ENCODE measurements at places on chromosomes 7 and 10. TPM values are rescaled to one million over a fixed set of nuclear protein-coding genes. Genes with fewer than 3 reads are reported as not detected.

TMEM176A gene
- polyA plus RNA-seq, result 46.4 TPM

NXPH1 gene
- 18.4 TPM for polyA plus RNA-seq

DNA sequence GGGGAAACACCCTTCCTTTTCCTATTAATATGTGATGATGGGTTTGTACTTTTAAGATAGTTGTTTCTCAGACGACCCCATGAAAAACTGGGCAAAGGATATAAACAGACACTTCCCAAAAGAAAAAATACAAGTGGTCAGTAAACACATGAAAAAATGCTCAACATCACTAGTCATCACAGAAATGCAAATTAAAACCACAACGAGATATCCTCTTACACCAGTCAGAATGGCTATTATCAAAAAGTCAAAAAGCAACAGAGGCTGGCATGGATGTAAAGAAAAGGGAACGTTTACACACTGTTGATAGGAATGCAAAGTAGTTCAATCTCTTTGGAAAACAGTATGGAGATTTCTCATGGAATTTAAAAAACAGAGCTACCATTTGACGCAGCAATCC is 111.4 kb upstream of the ZEB1 start:
- DNase-seq, result no peak

PTTG1IP2 gene
- polyA plus RNA-seq, result not detected

DNA sequence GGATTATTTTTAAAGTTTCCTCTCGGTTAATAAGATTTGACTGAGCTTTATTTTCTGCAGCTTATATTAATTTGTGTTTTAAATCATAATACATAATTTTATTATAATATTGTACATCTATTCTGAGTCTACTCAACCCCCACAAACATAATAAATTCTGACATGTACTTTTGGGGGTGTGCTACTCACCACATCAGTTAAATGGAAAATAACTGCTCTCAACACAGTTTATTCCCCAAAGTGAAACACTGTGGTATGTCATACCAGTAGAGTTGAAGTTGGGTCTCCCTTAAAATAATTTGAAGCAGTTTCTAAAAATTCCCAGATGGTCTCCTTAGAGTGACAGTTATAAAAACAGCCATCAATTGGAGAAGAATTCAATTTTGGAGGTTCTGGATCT is 463.2 kb downstream of the PHTF2 start:
- no peak for DNase-seq

SCIN gene
- 1.6 TPM for polyA plus RNA-seq

GRCh38 chr10:32540691-32541470 is 94.9 kb downstream of the CCDC7 start:
- DNase-seq, result no peak

CACNA2D1 gene
- 10.5 TPM for polyA plus RNA-seq

ZNF736 gene
- polyA plus RNA-seq, result 4.1 TPM

DNA sequence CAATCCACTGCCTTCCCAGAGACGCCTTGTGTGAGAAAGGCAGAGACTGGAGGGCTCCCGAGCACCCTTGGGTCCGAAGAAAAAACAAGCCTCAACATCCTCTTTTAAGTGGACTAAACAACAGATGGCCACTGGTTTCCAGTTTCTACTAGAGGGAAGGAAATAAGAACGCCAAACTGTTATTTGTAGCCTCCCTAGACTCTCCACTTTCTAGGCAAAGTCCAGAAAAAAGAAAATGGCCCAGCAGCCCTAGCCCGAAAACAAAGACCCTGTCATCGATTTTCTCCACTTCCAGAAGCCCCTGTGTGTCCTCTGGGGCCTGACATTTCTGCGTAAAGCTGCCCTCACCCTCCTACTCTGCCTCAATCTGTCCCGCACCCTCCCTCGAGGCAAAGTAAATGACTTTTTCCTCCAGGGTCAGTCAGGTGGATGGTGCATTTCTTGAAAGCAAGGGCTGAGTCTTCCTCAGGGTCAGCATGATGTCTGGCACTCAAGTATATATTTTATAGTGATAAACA is 6.0 kb downstream of the RGS10 start:
- no peak for DNase-seq

GRCh38 chr10:421170-421569 is 268.3 kb downstream of the DIP2C start:
- DNase-seq, result no peak

DNA sequence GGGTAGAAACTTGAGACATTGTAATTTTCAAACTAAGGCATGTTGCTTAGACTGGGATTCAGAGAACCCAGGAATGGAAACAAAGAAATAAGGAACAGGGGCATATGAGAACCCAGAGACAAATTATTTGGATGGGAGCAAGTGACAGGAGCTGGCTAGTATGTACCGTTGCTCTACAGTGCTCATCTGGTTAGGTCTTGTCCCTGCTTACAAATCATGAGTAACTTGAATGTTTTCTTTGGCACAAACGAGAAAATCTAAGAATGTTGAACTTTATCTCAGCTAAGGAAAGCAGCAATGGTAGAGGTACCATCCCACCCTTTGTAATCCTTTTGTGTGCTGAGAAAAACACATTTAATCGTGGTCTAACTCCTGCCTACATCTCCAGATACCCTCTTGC is 116.0 kb upstream of the IMMP2L start:
- no peak for DNase-seq

SUN3 gene
- 0.20 TPM for polyA plus RNA-seq

MEIG1 gene
- 0.95 TPM for polyA plus RNA-seq

DNA sequence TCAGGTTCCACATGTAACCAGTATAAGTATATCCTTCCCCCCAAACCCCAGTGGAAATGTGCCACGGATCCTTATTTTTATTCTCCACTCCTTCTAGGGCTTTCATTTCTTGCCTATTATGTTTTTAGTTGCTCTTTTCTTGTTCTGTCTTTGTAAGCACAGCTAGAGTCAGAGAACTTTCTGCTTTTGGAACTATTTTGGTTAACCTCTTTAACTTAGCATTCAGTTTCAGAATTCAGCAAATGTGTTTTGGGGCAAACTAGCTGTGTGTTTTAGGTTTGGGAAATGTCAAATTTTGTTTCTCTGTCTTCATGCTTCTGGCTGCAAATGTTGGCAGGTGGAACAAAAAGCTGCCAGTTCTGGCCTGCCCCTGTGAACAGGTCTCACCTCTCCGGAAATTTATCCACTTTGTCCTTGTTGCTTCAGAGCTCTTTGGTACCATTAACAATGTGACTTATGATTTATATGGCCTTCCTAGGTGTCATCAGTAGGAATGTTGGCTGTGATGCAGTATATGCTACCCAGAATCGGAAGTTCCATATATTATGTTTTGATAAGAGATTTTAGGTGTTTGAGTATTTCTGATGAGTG is 156.1 kb downstream of the ADK start:
- DNase-seq, result no peak

DNA sequence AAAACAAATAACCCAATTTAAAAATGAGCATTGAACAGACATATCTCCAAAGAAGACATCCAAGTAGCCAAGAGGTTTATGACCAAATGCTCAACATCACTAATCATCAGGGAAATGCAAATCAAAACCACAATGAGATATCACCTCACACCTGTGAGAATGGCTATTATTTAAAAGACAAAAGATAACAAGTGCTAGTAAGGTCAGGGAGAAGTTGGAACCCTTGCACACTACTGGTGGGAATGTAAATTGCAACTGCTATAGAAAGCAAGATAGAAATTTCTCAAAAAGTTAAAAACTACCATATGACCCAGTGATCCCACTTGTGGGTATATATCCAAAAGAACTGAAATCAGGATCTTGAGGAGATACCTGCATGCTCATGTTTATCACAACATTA is 49.5 kb downstream of the SGMS1 start:
- DNase-seq, result no peak

DNA sequence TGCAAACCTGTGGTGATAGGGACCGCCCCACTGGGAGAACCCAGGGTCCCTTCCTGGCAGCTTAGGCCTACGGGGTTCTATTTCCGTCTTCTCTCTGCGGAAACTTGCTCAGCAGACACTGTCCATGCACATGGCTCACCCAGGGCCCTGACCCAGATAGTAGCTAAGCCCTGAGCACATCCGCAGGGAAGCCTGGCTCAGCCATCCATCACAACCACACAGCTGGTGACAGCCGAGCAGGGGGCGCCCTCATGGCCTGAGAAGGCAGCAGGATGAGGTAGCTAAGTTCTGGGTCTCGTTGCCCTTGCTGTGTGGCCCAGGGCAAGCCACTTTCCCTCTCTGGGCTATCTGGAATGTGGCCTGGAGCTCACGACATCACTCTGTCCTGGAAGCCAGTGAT is 23.3 kb downstream of the NPTX2 start:
- no peak for DNase-seq

GRCh38 chr10:56360583-56360966 is 484 bp downstream of the ZWINT start:
- no peak for DNase-seq

- DNase-seq, result no peak
Observed at GRCh38 chr10:122494173-122494820, 32.9 kb downstream of the HTRA1 start.

GRCh38 chr7:2529161-2530070 is 9.8 kb downstream of the LFNG start:
- DNase-seq, result peak; percentile 82

DNA sequence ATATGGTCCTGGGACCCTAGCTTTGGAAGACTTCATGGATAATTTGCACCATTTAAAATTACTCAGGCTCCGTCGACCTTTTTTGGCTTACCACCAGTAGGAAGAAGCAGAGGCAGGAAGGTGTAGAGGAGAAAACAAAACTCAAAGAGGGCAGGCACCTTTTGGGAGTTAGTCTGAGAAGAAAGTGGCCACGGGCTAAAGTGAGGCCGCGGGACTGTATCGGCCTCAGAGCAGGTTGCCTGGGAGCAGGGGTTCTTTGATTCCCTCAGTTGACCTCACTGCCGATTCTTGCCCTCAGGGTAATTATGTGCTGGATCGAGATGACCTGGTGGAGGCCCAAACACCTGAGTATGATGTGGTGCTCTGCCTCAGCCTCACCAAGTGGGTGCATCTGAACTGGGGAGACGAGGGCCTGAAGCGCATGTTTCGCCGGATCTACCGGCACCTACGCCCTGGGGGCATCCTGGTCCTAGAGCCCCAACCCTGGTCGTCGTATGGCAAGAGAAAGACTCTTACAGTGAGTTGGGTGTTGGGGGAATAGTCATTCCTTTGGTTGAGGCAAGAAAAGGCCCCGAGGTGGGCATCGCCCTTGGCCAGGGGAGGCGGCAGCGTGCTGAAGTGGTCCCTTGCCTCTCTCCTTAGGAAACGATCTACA is 3.1 kb downstream of the MEPCE start:
- no peak for DNase-seq

PNLIPRP3 gene
- polyA plus RNA-seq, result not detected

- DNase-seq, result no peak
Observed at GRCh38 chr10:69703766-69704630, 74.0 kb downstream of the FAM241B start.

DNA sequence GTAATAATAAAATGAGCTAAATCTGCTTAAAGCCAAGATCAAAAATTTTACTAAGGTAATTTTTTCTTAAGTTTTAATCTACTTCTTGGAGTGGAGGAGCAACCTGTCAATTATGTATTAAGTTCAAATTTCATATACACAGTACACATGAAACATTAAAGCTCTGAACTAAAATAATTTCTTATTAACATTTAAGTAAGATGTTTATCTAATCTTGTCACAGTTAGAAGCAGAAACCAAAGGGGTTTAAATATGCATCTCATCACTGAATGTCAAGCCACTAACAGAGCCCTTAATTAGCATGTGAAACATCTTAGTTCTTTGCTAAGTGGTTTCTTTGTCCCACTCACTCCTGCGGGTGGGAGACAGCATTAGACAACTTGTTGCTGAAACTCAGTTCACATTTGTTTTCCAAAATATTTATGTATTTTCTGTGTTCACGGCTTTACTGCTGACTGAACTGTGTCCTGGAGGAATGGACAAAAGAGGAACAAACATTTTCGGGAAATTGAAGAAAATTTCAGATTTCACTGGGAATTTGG is 130.9 kb upstream of the MBL2 start:
- DNase-seq, result no peak

GRCh38 chr7:21912305-21912704 is 33.4 kb downstream of the CDCA7L start:
- no peak for DNase-seq

- no peak for DNase-seq
Observed at GRCh38 chr7:131636092-131636491, 79.7 kb upstream of the PODXL start.

DNA sequence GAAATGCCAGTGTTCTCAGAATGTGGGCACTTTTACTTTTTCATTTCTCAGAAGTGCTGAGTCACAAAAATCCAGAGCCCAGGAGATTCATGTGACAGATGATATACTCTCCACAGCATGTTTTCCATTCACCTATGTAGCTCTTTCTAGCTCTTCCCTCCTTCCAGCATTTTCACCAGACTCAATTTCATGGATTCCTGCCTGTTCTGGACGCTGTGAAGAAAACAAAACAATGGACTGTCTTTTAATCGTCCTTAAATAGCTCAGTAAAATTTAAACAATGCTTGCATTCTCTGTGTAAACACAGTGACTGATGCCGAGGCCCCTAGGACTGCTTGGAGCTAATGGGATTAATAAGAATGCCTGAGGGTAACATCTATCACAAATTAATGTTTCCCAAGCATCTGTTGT is 25.5 kb downstream of the ZNF713 start:
- DNase-seq, result no peak

DNA sequence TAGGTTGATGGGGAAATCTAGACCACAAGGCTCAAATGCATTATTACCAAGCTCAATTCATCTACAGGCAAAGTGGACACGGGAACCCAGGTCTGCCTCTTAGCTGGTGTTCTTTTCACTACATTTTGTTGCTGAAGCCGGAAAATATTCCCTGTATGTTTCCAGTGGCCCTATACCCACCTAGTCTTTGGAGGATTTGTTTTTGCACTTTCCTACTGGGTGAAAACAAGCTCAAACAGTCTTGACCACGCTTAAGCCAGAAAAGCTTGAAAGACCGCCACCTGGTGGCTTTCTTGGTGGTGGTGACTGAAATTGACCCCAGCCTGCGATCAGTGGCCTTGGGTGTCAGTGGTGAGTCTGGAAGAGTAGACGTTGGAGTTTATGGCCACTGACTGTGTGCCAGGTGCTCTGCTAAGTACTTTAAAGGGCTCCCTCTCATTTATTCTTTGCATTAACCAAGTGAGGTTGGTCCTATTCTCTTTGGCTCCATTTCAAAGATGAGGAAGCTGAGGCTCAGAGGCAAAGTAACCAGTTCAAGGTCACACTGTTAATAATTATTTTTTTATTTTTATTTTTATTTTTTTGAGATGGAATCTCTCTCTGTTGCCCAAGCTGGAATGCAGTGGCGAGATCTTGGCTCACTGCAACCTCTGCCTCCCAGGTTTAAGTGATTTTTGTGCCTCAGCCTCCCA is 11.1 kb upstream of the CRTAC1 start:
- peak; percentile 60 for DNase-seq

- no peak for DNase-seq
Observed at GRCh38 chr7:80359029-80359428, 152.8 kb downstream of the GNAT3 start.

GRCh38 chr7:22052674-22053365 is 107.1 kb upstream of the CDCA7L start:
- DNase-seq, result no peak

GRCh38 chr10:126072622-126073021 is 176.3 kb downstream of the FANK1 start:
- no peak for DNase-seq

NUTM2A gene
- 0.22 TPM for polyA plus RNA-seq

HABP2 gene
- not detected for polyA plus RNA-seq

PTPRN2 gene
- polyA plus RNA-seq, result 3.3 TPM

- no peak for DNase-seq
Observed at GRCh38 chr10:118504467-118505205, 90.8 kb downstream of the PRLHR start.

GRCh38 chr7:414681-415560 is 104.7 kb downstream of the PDGFA start:
- no peak for DNase-seq

- no peak for DNase-seq
Observed at GRCh38 chr7:25583621-25584020, 355.3 kb upstream of the NPVF start.

DPYSL4 gene
- 7.6 TPM for polyA plus RNA-seq

GRCh38 chr7:30835396-30835915 is 64.2 kb downstream of the MINDY4 start:
- no peak for DNase-seq
